Inflammatory macrophage (primary cell): ENCODE measurements at places on chromosomes 13 and 19.
A peak's percentile ranks its signal among the peaks of the same experiment; 100 is the strongest.

- DNase-seq, result no peak
Observed at GRCh38 chr19:5479958-5480357, 24.7 kb downstream of the ZNRF4 start.

GRCh38 chr19:10102787-10103236 is 334 bp upstream of the ANGPTL6 start:
- peak; percentile 75 for DNase-seq

DNA sequence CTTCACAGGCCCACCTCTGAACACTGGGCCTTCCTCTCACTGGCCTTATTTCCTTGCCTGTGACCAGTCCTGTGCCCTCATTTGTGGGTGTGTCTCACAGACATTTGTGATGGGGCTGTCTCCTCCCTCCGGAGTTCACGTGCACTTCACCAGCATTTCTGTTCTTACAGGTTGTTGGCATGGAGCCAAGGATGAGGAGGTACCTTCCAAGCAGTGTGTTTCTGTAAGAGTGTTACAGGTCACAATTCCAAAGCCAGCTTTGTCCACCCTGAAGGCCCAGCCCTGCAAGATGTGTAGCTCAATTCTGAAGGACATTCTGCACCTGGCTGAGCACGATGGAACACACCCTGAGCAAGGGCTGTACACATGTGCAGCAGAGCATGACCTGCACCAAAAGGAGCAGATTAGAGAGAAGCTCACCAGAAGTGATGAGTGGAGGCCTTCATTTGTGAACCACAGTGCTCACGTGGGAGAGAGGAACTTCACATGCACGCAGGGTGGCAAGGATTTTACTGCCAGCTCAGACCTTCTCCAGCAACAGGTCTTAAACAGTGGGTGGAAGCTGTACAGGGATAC is 8.1 kb downstream of the ZNF749 start:
- no peak for DNase-seq

DNA sequence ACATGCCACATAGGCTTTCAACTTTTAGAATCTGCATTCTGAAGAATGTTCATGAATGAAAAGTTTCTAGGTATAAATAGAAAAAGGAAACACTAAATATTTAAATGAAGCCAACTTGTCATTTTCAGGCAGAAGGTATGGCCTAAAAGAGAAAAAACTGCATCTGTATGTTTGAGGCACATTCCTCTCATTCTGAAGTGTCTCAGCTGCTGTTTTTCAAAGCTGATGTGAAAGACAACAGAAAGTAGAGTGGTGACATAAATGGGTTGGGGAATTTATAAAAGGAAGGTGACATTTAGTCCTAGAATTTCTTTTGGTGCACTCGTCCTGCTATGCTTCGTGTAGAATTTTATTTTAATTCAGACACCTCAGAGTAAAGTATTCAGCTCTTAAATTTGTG is 539.6 kb upstream of the SLITRK5 start:
- DNase-seq, result no peak

DNA sequence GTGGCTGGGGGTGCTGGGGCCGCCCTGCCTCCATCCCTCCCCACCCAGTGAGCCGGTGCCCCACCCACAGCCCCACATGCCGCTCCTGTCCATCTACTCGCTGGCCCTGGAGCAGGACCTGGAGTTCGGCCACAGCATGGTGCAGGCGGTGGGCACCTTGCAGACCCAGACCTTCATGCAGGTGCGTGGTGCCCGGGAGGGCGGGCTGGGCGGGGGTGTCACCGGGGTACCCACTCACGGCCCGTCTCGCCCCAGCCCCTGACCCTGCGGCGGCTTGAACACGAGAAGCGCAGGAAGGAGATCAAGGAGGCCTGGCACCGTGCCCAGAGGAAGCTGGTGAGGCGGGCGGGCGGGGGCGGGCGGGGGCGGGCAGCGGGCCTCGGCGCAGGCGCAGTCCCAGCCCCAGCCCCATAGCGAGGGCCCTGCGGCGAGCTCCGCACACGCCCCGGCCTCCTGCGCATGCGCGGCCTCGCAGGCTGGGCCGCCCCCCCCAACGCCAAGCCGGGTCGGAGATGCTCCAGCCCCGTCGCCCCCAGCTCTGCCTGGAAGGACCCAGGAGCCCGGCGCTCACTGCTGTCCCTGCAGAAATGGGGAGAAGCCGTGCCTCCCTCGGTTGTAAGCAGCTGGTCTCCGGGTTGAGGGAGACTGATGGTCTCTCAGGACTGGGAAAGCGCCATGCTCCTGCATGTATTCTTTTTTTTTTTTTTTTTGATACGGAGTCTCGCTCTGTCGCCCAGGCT is 7.7 kb downstream of the ARHGAP45 start:
- DNase-seq, result peak; percentile 79

DNA sequence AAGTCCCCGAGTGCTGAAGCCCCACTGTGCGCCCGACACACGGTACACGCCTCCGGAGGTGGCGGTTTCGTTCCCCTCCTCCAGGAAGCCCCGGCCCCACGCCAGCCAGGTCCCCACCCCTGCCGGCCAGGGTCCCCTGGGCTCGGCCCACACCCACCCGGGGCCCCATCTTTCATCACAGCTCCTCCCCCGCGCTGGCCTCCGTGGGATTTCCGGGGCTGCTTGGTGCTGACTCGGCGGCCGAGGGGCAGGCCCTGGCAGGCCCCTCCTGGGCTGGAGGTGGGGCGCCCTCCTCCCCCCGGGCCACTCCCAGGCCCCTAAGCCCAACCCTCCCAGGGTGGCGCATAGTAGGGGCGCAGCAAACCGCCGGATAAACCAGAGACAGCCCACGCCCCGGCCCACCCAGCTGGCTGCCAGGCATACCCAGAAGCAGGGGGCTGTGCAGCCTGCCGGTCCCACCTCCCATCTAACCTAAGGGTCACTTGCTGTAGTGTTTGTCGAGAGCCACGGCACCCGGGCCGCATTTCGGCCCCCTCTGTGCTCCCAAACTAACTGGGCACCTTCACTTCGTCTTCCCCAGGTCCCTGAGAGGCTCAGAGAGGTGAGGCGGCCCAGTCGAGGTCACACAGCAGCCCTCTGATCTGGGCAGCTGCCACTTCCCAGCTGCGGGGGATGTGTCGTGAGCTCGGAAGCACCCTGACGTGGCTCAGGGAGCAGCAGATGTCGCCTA is 6.6 kb downstream of the ZBTB7A start:
- DNase-seq, result peak; percentile 28
